Transverse colon (tissue), 4 donors: ENCODE measurements at places on chromosomes 4 and X. TPM values are rescaled to one million over a fixed set of nuclear protein-coding genes. Genes with fewer than 3 reads are reported as not detected.

Gene UCHL1
- 14.6 TPM for total RNA-seq

Gene CT45A3
- not detected for total RNA-seq

Gene TREX2
- total RNA-seq: 1.4 TPM

Gene PCDH11X
- total RNA-seq: 0.32 TPM

Gene MGARP
- total RNA-seq: 0.64 TPM

Gene RTL9
- total RNA-seq: not detected

Gene HSFX4
- total RNA-seq: not detected

Gene PCSK1N
- total RNA-seq: 144 TPM

Gene TEX13C
- total RNA-seq: not detected

Gene RAB9B
- total RNA-seq: 1.6 TPM

Gene MAGEA9
- not detected for total RNA-seq

- no peaks in the 10 kb centered on the region for H3K4me1 ChIP-seq
- no peak overlapping the region for H3K4me3 ChIP-seq
- DNase-seq: no peak
- H3K27me3 ChIP-seq: no peaks in the 10 kb centered on the region
- no peaks in the 10 kb centered on the region for H3K36me3 ChIP-seq
- peak overlapping the region; percentile 3 for H3K27ac ChIP-seq
Measured at GRCh38 chrX:40866893-40867292, 131.6 kb upstream of the MED14 start.

- H3K36me3 ChIP-seq: peaks cover 3% of the 10 kb centered on the region
- no peaks in the 10 kb centered on the region for H3K27me3 ChIP-seq
- peaks cover 19% of the 10 kb centered on the region for H3K4me1 ChIP-seq
- H3K27ac ChIP-seq: peak overlapping the region; percentile 57
Measured at GRCh38 chr4:88613417-88613875, 21.2 kb downstream of the HERC3 start.

DNA sequence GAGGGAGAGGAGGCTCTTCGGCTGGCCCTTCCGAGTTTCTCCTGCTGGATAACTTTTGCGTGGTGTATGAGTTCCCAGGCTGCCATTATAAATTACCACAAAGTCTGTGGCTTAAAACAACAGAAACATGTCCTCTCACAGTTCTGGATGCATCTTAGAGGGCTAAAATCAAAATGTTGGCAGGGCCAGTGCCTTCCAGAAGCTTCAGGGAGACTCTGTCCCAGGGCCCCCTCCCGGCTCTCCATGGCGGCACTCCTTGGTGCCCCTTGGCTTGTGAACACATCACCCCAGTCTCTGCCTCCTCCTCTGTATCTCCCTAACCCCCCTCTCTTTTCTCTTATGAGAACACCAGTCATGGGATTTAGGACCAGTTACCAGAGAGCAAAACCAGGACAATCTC is 23.3 kb upstream of the PPP2R2C start:
- no peak overlapping the region for H3K4me3 ChIP-seq
- H3K27ac ChIP-seq: no peak overlapping the region
- H3K27me3 ChIP-seq: no peaks in the 10 kb centered on the region
- no peak for DNase-seq

DNA sequence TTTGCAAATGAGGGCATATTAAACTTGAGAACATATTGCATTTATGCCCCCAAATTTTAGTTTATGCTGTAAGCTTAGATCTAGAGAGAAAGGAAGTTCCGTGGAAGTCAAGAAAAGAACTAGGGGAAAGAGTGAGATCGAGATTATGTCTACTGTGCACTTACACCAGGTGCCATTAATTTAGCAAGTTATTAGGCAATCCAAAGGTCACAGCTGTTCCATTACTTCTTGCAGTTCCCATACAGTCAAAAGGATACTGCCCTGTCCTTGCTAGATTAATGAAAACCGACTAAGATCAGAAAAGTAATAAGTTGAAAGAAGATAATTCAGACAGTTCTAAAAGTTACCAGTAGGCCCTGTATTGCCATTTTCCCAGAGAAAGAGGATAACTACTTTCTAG is 49.3 kb upstream of the SLC7A11 start:
- no peaks in the 10 kb centered on the region for H3K27me3 ChIP-seq
- no peak overlapping the region for H3K4me3 ChIP-seq
- H3K27ac ChIP-seq: no peak overlapping the region
- no peak for DNase-seq
- no peaks in the 10 kb centered on the region for H3K4me1 ChIP-seq

DNA sequence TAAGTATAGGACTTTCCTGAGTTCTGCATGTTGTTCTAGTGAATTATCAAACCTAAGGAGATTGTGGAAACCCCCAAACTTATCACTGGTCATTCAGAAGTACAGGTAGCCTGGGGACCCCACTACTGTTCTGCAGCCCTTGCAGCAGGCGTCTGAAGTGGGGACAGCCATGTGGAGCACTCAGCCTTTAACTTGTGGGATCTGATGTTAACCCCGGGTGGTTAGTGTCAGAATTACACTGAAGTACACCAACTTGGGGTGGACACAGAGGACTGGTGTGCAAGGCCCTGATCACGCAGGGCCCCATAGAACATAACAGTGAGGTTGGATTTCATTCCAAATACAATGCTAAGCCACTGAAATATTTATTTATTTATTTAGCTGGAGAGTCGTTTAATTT is 103.7 kb downstream of the SCD5 start:
- H3K27me3 ChIP-seq: no peaks in the 10 kb centered on the region
- no peak for DNase-seq
- H3K4me3 ChIP-seq: no peak overlapping the region
- H3K4me1 ChIP-seq: no peaks in the 10 kb centered on the region
- H3K36me3 ChIP-seq: no peaks in the 10 kb centered on the region

DNA sequence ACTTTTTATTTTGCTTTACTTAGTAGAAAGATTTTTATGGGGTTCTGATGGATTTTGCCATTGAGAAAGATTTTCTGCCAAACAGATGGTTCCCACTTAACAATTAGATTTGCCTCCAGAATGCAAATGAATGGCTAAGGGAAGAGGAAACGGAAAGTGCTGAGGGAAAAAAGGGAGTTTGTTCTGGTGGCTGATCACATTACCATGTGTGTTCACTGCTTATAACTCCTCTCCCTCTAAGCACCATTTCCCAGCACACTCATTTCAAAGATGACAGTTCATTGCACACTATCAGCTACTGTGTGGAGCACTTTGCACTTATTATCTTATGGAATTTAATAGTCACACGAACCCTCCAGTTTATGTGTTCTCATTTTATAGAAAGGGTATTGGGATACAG is 68.0 kb upstream of the GRID2 start:
- no peaks in the 10 kb centered on the region for H3K36me3 ChIP-seq
- H3K4me1 ChIP-seq: no peaks in the 10 kb centered on the region
- DNase-seq: no peak
- no peak overlapping the region for H3K4me3 ChIP-seq

DNA sequence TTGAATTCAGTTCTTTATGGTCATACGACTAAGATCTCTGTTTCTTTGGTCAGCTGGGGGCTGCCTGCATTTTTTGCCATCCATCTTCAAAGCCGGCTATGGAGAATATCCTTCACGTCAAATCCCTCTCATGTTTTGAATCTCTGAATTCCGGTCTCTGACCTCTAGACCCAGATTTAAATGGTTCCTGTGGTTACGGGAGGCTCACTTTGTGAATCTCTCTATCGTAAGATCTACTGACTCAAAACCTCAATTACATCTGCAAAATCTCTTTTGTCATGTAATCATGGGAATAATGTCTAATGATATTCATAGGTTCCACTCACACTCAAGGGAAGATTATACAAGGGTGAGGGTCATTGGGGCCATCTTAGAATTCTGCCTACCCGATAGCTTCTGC is 5.7 kb upstream of the MPC1L start:
- H3K4me3 ChIP-seq: no peak overlapping the region
- DNase-seq: no peak
- H3K27ac ChIP-seq: no peak overlapping the region
- no peaks in the 10 kb centered on the region for H3K27me3 ChIP-seq

GRCh38 chrX:20128670-20129069 is 12.0 kb upstream of the MAP7D2 start:
- no peaks in the 10 kb centered on the region for H3K27me3 ChIP-seq
- H3K4me1 ChIP-seq: no peaks in the 10 kb centered on the region
- H3K4me3 ChIP-seq: no peak overlapping the region
- no peak overlapping the region for H3K27ac ChIP-seq
- no peaks in the 10 kb centered on the region for H3K36me3 ChIP-seq
- DNase-seq: no peak

DNA sequence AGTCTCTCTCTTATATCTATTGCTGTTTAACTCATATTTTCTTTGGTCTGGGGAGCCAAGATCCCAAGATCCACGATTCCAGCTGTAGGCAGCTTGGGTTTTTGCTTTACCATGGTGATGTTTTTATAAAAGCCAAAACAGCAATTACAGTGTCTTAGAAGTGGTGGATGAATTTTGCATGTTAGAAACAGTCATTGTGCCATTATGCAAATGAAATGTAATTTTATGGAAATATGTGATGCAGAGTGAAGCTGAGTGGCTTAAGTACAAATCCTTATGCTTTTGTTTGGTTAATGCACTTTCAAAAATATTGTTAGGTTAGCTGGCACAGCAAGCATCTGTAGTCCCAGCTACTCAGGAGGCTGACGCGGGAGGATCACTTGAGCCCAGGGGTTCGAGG is 32.8 kb upstream of the PTTG2 start:
- no peak overlapping the region for H3K4me3 ChIP-seq
- H3K36me3 ChIP-seq: no peaks in the 10 kb centered on the region
- H3K27ac ChIP-seq: no peak overlapping the region
- no peaks in the 10 kb centered on the region for H3K4me1 ChIP-seq

DNA sequence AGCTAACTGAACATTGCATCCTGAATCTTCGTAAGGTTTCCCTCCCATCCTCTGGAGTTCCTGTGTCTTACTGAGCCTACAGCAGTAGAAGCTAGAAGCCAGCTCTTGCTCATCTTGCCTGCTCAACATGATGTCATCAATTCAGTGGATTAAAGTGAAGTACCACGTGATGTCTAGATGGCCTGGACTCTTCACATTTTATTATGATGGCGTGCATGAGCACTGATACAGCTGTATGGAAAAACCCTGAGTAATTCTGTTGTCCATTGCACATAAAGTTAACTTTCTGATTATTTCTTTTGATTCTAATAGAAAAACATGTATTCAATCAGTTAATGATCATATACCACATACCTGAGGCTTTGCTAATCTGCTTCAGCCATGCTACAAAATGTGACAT is 2387.7 kb upstream of the TENM3 start:
- no peaks in the 10 kb centered on the region for H3K4me1 ChIP-seq
- no peak for DNase-seq
- no peaks in the 10 kb centered on the region for H3K27me3 ChIP-seq
- no peaks in the 10 kb centered on the region for H3K36me3 ChIP-seq

DNA sequence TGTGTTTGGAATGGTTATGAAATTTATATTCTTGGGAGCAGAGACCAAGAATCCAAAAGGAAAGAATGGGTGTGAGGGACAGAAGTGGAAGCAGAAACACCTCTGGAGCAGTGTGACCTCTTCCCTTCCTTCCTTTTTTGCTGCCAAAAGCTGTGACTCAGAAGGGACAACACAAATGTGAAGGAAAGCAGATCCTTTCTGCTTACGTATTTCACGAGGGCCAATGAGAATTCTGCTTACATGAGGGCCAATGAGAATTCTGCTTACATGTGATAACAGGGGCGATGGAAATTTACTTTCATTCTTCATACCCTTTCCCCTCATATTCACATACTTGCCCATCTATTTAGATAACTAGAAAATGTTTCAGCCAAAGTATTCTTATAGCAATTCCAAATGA is 404.6 kb downstream of the PRDM5 start:
- H3K4me1 ChIP-seq: no peaks in the 10 kb centered on the region
- DNase-seq: peak; percentile 29
- no peak overlapping the region for H3K4me3 ChIP-seq
- peak overlapping the region; percentile 70 for H3K27ac ChIP-seq
- H3K27me3 ChIP-seq: no peaks in the 10 kb centered on the region

GRCh38 chr4:1500966-1501753 is 94.9 kb upstream of the NKX1-1 start:
- no peak for DNase-seq
- H3K36me3 ChIP-seq: no peaks in the 10 kb centered on the region
- no peak overlapping the region for H3K4me3 ChIP-seq

DNA sequence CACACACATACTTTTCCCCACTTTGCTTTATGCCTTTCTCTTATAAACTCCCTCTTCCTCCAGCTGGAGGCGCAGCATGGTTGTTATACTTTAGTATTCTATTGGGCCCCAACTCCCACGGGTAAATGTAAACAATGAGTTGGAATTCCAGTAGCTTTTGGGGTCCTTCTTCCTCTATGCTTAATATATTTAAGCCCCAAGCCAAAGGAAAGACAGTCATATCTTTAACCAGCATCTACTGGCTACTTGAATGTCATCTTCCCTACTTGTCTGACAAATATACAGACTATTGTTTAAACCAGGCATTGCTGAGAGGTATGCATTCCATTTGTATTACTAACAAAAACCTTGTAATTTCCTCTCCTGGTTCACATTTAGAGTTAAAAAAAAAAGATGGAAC is 72.9 kb downstream of the WDR19 start:
- no peak overlapping the region for H3K27ac ChIP-seq
- no peaks in the 10 kb centered on the region for H3K4me1 ChIP-seq
- no peak for DNase-seq
- H3K27me3 ChIP-seq: no peaks in the 10 kb centered on the region

- no peak overlapping the region for H3K4me3 ChIP-seq
- no peaks in the 10 kb centered on the region for H3K27me3 ChIP-seq
- DNase-seq: no peak
- H3K36me3 ChIP-seq: no peaks in the 10 kb centered on the region
- no peak overlapping the region for H3K27ac ChIP-seq
Measured at GRCh38 chrX:65828599-65828998, 161.1 kb downstream of the MSN start.

- no peaks in the 10 kb centered on the region for H3K27me3 ChIP-seq
- H3K4me3 ChIP-seq: no peak overlapping the region
- no peak overlapping the region for H3K27ac ChIP-seq
- DNase-seq: no peak
- H3K36me3 ChIP-seq: no peaks in the 10 kb centered on the region
Measured at GRCh38 chr4:111127841-111128240, 505.0 kb upstream of the PITX2 start.

GRCh38 chrX:23726191-23726590 is 16.9 kb downstream of the ACOT9 start:
- no peak overlapping the region for H3K4me3 ChIP-seq
- no peaks in the 10 kb centered on the region for H3K36me3 ChIP-seq
- DNase-seq: no peak
- H3K27ac ChIP-seq: no peak overlapping the region

- H3K4me1 ChIP-seq: no peaks in the 10 kb centered on the region
- H3K4me3 ChIP-seq: no peak overlapping the region
- no peaks in the 10 kb centered on the region for H3K27me3 ChIP-seq
- no peaks in the 10 kb centered on the region for H3K36me3 ChIP-seq
- H3K27ac ChIP-seq: no peak overlapping the region
- no peak for DNase-seq
Measured at GRCh38 chrX:37330642-37331041, 18.5 kb upstream of the PRRG1 start.

GRCh38 chr4:110190249-110190648 is 8.2 kb downstream of the ELOVL6 start:
- no peaks in the 10 kb centered on the region for H3K4me1 ChIP-seq
- no peaks in the 10 kb centered on the region for H3K27me3 ChIP-seq
- DNase-seq: no peak
- no peak overlapping the region for H3K4me3 ChIP-seq
- H3K36me3 ChIP-seq: no peaks in the 10 kb centered on the region

- H3K27me3 ChIP-seq: no peaks in the 10 kb centered on the region
- no peak for DNase-seq
- H3K27ac ChIP-seq: no peak overlapping the region
Measured at GRCh38 chr4:104756837-104757236, 262.1 kb upstream of the CXXC4 start.
